ENCODE measurements at places on chromosomes 3 and 15.

DNA sequence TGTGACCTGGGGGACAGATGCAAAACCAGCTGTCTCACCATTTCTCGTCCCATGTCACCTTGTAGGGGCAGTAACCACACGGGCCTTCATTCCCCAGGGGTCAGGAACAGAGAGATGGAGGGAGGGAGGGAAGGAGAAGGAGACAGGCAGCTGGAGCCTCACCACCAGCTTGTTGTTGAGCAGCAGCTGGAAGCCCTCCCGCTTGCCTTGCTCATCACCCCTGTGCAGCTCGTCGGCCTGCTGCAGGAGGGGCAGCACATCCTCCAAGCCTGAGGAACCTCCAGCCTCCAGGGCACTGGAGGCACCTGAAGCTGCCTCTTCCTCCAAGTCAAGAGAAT, 10.3 kb downstream of the RMDN3 start:
- no peak for DNase-seq

- DNase-seq, result no peak
Observed at GRCh38 chr3:63192248-63192647, 85.9 kb upstream of the SYNPR start.

DNA sequence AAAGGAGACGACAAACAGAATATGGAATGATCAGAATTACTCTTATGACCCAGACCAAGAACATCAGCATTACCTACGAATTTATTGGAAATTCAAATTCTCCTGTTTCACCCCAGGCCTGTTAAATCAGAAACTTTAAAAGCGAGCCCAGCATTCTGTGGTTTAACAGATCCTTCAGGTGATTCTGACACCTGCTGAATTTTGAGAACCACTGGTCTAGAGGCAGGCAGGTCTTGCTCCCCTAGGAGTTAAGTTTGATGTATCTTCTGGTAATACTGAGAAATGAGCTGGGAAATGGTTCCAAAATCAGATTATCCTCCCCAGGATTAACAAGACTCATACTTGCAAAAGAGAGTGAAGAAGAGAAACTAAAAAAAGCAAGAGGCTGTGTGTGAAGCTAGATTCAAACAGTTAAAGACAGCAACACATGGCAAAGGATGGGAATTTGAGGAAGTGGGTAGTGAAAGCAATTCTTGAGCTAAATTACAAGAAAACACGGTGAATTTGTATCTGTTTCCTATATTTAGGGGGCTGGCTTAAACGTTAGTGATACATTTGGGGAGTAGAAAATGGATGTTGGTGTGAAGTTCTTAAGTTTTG, 66.0 kb downstream of the FLNB start:
- no peak for DNase-seq

DNA sequence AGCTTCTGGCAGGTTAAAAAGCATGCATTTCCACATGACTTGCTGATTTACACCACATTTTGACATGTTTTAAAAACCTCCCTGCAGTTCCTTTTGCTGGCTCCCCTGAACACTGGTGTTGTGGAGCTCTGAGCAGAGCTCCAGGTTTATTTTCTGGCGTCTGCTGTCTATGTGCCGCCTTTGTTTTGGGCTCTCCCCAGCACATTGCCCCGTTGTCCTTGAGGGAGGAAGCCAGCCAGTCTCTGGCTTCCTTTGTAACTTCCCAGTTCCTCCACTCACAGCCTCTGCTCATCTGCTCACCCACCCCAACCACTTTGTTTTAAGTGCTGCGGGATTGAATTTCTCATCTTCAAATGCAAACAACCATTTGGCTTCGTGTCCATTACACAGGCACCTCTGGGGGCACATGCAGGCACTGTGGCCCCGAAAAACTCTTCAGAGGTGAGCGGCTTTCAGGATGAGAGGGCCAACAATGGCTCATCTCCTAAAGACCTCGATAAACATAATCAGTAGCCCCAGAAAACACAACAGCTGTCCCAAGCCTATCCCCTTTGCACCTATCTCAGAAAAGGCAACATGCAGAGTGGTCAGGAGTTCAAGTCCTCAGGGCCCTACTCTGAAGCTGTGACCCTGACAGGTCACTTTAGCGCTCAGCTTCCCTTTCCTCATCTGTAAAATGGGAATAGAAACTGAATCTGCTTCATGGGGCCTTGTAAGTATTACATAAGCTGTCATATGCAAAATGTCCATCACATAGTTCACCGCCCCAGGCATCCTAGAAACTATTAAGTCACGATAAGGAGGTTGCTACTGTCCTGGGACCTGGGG, 1.3 kb upstream of the MEF2A start:
- DNase-seq, result peak; percentile 31

DNA sequence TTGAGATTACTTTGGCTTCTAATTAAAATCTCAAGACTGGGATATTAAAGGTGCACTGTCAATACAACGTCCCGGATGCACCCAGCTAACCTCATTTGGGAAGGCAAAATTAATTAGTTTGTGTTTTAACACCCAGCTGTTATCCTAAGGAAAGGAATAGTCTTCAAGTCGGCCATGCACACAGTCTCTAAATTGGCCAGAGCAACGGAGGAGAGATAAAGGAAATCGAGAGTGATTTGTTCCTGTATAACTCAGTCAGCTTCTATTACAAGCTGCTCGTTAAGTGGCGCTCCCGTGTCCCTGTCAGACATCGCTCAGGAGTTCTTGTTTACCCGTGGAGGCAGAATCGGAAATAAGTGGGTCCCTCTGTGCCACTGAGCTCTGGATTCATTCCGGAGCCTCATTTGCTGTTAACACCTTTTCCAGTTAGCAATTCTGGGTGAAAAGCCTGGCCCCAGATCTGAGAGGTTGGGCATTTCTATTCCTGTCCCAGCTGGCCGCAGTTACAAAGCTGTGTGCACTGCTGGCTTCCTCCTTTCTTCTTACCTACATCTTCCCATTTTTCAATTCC, 63.9 kb downstream of the ST8SIA2 start:
- DNase-seq, result no peak

- no peak for DNase-seq
Observed at GRCh38 chr3:111081008-111081545, 9.5 kb downstream of the NECTIN3 start.

- no peak for DNase-seq
Observed at GRCh38 chr3:112685420-112685819, 44.5 kb upstream of the CCDC80 start.

DNA sequence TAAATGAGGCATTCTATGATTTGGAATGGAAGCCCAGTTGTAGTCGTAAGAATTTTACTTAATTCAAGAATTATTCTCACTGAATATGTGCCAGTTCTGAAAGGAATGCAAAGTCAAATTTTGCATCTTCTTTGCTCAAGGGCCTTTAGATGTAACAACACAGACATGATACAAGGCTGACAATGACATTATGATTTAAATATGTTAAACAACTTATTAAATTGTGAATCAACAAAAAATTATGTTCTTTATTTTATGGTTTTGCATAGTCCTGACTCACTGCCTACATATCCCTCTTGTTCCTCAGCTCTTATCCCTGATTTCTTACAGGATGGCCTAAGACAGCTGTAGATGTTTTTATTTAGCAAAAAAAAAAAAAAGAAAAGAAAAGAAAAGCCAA, 170.9 kb upstream of the NR2E3 start:
- DNase-seq, result no peak

- no peak for DNase-seq
Observed at GRCh38 chr3:53238886-53239285, 16.9 kb downstream of the TKT start.

DNA sequence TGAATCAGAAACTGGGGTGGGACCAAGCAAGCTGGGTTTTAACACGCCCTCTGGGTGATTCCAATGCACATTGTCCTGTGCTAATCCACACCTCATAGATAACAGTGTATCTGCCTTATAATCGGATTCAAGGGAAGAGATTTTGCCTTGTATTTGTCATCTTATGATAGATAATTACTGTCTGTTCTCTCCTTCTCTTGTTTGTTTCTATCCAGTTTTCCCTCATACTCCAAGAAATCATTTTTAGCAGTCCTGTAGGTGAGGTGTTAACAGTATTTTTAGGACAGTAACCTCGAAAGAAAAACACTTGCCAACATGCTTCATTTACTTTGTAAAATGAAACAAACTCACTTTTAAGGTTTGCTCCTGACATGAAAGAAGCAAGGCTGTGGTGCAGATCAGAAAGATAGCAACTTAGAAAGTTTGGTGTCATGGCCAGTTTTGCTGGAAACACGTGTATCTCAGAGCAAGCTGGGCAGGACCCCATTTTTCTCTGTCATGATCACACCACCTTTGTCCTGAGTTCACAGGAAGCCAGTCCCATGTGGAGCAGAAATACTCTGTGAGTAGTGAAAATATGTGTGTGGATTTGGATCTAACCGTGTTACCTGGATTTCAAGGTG, 72.6 kb downstream of the TRAK1 start:
- no peak for DNase-seq

DNA sequence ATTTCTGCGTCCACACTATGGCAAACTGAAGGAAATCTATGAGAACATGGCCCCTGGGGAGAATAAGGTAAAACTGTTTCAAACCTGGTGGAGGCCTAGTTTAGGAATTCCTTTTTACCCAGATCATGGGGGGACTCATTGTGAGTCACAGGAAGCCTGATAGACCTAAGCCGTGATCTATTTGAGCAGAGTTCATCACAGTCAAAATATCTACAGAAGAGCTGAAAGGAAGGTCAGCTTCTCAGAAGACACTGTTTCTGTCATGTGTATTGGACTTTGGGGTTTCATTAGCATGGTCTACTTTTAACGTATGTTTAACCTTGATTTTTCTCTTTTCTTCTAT, 1.3 kb downstream of the PSMD2 start:
- no peak for DNase-seq

DNA sequence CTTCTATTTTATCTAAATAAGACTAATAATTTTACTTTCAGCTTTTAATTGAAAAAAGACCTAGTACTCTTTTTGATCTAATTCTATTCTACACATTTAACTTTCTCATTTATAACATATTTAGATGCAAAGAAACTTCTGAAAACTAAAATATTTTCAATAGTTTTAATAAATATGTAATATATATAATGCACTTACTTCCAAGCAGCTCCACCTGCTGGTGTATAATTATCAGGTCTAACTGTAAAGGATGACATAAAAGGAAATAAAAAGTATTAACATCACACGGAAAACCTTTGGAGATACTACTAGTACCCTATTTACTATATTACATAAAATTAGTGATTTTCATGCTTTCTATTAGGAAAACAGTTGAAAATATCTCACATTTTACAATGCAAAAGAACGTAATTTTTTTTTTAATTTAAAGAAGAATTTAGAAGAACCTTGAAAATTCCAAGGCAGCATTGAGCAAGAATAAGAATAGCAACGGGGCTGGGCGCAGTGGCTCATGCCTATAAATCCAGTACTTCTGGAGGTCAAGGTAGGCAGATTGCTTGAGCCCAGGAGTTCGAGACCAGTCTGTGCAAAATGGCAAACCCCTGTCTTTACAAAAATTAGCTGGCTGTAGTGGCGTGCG, 10.2 kb downstream of the PLSCR5 start:
- no peak for DNase-seq

- DNase-seq, result no peak
Observed at GRCh38 chr15:101841656-101842055, 29.7 kb downstream of the OR4F15 start.

DNA sequence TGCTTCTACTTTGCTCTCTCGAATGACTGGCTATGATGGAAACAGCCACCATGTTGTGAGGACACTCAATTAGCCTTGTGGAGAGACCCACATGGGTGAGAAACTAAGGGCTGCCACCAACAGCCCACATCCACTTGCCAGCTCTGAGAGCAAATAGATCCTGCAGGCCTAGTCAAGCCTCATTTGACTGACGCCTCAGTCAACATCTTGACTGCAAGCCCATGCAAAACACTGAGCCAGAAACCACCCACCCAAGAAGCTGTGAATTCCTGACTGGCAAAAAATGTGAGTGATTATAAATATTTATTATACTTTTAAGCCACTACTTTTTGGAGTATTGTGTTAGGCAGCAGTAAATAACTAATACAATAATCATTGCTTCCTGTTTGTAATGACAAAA, 58.4 kb downstream of the NOX5 start:
- DNase-seq, result no peak

DNA sequence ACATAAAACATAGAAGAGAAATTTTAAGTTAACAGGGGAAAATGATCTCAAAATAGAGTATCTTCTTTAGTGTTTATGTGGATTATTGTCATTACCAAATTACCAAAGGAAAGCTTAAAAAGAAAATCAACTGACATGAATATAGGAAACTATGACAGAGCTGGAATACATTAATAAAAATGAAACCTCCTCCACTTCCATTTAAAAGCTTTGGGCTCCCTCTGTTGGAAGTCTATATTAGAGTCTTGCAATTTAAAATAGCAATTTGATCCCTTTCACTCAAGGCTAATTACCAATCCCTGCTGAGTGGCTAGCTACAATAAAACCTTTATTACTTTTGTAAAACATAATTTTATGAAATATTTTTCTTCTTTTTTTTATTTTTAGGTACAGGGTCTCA, 61.4 kb upstream of the IMPG2 start:
- DNase-seq, result no peak

DNA sequence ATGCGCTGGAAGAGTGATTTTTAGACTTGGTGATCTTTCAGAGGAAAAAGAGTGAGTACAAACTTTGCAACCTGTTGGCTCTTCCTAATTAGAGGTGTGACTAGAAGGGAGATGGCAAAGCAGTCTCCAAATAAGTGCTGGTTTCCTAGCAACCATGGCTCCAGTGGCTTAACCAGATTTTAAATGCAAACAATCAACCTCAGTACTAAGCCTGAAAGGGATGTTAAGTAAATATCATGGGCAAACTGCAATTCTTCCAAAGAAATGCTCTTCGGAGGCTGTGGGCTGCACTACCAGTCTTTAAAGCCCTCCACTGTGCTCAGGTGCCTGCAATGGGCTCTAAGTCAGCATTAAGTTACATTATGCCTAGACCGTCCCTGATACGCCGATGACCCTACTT, 678.1 kb upstream of the CCDC54 start:
- DNase-seq, result no peak

DNA sequence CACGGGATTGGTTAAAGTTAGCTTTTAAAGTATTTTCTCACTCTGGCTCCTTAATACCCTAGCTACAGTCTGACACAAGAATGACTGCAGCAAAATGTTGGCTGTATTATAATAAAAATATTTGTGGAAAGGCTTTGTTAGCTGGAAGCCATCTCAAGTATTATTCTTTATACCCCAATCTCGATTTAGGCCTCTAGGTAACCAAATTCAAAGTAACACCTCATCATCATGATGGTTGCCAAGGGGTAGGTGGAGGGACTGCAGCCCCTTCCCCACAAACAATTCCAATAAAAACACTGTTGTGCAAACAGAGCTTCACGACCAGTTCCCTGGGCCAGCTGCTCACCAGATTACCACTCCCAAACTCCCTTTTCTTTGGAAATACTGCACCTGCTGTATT, 759 bp upstream of the GMPS start:
- DNase-seq, result no peak

- DNase-seq, result peak; percentile 72
Observed at GRCh38 chr3:48504051-48504946, at the start of gene SHISA5. Gene SHISA5 (minus strand): TSS chr3:48504174. CDS start chr3:48504094, 80 bp downstream.

GRCh38 chr15:62649793-62650420, 392.6 kb upstream of the TPM1 start:
- DNase-seq, result no peak

- no peak for DNase-seq
Observed at GRCh38 chr3:149388531-149389417, 11.3 kb upstream of the TM4SF1 start.

Measured in mucosa of descending colon (tissue), 3 donors.